Posterior vena cava (tissue), 2 donors: ENCODE measurements at places on chromosomes 7 and 10. TPM values are rescaled to one million over a fixed set of nuclear protein-coding genes. Genes with fewer than 3 reads are reported as not detected.

DNA sequence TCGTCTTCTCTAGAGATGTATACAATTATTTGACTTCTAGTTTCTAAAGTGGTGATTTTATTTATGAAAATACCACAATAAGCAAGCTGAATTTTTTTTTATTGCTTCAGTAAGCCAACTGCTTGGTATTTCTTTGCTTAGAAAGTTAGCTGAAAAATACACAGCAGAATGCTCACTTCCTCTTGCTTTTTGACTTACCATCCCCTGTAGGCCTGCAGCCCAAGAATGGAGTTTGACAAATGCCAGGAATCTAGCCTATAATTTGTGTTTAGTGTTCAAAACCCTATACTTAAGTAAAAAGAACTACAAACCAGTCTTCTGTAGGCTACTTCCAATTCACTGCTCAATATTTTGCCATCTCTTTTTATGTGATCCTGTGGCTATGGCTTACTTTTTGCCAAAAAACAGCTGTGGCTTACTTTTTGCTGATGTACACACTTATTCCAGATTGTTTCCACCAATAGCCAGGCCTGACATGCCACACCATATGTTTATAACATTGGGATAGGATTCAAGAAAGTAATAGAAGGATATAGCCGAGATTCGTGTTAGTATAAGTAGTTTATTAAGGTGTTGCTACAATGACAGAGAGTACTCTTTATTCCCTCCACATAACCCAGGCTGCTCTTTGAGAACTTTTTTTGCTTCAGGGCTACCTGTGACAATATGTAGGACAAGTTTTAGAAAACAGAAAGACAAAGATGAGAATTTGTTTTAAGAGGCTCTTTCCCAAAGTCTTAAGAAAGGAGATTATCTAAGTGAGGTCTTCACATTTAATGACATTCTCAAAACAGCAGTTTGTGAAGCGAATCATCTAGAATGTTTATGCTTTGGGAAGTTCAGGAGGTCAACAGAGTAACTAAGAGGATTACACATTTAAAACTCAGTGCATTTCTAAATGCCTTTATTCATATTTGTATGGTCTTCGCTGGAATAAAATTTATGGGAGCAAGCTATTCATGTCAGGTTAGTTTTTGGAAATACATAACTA is 263.9 kb upstream of the FZD1 start:
- DNase-seq = no peak

DNA sequence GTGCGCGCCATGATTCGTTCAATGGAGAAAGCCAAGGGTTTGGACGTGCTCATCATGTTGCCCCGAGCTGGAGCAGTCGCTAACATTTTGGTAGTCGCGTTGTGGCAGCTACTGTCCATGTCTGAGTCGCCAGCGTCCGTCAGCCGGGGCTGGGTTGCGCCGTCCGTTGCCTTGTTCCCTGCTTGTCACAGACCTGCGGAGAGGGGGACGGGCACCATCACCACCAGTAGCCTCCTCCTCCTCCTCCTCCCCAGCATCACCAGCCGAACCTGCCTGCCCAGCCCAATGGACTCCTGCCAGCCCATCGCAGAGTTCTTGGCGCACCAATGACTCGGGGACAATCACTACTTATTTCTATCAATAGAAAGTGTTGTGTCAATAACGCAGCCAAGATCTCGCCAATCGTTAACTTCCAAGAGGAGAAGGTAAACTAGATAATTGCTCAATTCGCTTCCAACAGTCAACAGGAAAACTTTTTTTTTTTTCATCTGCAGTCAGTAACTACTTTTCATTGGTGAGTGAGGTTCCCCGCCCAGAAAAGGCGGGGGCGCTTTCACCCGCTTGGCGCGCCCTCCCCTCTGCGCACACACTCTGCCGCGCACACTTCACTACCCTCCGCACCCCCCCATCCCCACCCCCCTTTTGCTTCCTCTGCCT is at the start of gene FEZF1:
Gene FEZF1, minus strand, starts transcription at position 432 of the 657 bp plus-strand sequence. Its CDS starts 313 bp downstream, at position 119.
- DNase-seq = peak; percentile 68

- DNase-seq = no peak
Measured at GRCh38 chr10:100781145-100781665, 35.8 kb downstream of the PAX2 start.

DNA sequence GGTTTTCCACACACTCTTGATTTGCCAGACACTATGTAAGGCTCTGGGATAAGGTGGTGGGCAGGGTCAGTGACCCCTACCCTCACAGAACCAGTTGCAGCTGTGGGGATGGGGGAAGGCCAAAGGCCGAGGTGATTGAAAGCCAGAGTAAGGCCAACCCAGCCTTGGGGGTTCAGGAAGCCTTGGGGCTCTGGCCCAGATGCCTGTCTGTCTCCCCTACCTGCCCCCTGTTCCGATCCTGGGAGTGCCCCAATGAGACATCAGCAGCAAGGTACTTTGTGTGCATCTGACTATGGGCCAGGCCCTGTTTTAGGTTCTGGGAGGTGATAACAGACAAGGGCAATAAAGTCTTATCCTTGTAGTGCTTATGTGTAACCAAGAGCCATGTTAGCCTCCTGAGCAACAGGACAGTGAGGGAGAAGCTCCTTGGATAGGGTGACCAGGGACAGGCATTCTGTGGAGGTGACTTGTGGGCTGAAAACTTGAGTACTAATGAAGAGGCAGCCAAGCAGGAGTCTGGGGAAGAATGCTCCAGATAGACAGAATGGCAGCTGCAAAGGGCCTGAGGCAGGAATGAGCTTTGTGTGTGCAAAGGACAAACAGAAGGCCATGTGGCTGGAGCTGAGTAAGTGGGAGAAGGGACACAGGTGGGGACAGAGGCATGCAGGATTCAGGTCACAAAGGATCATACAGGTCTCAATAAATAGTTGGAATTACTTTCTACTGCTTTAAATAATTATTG is 35.4 kb downstream of the TSPAN14 start:
- DNase-seq = no peak

DNA sequence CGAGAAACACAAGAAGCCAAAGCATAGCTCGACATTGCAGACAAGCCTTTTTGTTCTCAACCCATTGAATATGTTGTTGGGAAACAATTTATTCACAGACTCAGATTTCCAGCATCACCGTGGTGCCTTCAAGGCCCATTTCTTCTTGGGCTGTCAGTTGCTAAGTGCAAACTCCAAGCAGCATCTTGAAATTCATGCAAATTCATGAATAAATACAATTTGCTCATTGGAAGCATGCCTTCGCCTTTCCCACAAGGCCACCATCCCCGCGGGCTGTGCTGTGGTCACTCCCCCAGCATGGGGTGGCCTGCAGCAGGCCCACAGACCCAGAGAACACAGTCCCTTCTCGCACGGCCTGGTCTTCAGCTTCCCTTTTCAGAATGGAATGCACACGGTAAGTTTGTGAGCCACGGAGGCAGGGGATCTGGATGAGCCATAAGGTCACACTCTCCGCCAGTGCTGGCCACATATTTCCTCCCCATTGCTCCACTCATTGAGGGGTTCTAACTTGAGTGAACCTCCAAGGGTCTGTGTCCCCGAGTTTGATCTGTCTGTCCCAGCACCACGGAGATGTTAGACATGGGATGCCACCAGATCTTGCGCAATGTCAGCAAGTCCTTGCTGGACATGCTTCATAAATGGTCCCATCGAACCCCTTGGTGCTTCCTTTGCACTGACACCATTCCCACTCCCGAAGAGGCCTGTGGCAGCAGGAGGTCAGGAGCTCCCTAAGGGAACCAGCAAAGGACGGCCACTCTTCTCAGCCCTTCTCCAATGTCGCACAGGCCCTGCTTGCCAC is 109.5 kb downstream of the GFRA1 start:
- no peak for DNase-seq

The HHEX gene
- total RNA-seq = 11.3 TPM

GRCh38 chr10:106513352-106513771 is 651.1 kb downstream of the SORCS1 start:
- DNase-seq = no peak

The ECHDC3 gene
- total RNA-seq = 7.7 TPM

The UBE3C gene
- 58.7 TPM for total RNA-seq

The OPN1SW gene
- not detected for total RNA-seq

DNA sequence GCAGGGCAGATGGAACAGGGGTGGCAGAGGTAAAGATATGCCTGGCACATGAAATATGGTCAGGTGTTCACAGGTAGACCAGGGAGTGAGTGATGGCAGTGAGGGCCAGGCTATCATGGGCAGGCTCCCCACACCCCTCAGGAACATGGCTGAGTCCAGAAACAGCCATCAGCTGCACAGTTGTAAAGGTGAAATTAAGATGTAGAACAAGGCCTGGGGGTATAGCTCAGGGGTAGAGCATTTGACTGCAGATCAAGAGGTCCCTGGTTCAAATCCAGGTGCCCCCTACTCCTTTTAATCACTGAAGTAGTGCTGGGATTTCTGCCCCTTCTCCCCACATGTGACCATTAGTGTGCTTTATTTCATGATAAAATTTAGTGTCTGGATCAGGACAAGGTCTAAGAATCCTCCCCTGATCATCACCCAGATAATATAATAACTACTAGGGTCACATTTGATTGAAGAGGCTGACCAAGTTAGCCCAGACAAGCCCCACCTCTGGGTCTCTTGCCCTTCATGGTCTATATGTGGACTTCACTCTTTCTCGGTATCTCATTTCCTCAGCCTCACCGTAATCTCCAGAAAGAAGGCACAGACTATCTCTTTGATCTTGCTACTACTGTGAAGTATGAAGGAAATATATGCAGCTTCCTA is 69.0 kb downstream of the ZNF783 start:
- no peak for DNase-seq

The CUBN gene
- 2.3 TPM for total RNA-seq

- no peak for DNase-seq
Measured at GRCh38 chr10:71770789-71771188, 2.5 kb downstream of the VSIR start.

The AKR1C4 gene
- total RNA-seq = not detected

The DUS4L gene
- total RNA-seq = 5.4 TPM

The LRIT1 gene
- total RNA-seq = not detected

GRCh38 chr10:43737003-43737402 is 88.3 kb upstream of the ZNF32 start:
- DNase-seq = no peak
